Activated naive CD4-positive, alpha-beta T cell treated with anti-CD3 and anti-CD28 coated beads, Interleukin-2, amount 50 U/mL, for 72 hours (primary cell): ENCODE measurements at places on chromosomes 2 and 18.
A peak's percentile ranks its signal among the peaks of the same experiment; 100 is the strongest.

DNA sequence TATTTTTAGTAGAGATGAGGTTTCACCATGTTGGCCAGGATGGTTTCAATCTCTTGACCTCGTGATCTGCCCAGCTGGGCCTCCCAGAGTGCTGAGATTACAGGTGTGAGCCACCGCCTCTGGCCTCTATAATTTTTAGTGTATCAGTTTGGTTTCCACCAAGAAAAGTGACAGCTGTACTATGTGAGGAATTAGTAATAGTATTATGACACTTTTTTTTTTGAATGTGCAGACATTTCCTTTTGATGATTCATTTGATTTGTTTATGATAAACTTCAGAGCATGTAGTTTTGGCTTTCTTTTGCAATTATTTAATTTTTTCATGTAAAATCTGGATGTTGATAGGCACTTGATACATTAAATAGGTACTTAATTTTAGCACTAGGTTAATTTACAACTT is 61.5 kb downstream of the PTPN4 start:
- no peak for DNase-seq

GRCh38 chr2:135820003-135820618 is 16.9 kb downstream of the LCT start:
- peak; percentile 84 for DNase-seq

DNA sequence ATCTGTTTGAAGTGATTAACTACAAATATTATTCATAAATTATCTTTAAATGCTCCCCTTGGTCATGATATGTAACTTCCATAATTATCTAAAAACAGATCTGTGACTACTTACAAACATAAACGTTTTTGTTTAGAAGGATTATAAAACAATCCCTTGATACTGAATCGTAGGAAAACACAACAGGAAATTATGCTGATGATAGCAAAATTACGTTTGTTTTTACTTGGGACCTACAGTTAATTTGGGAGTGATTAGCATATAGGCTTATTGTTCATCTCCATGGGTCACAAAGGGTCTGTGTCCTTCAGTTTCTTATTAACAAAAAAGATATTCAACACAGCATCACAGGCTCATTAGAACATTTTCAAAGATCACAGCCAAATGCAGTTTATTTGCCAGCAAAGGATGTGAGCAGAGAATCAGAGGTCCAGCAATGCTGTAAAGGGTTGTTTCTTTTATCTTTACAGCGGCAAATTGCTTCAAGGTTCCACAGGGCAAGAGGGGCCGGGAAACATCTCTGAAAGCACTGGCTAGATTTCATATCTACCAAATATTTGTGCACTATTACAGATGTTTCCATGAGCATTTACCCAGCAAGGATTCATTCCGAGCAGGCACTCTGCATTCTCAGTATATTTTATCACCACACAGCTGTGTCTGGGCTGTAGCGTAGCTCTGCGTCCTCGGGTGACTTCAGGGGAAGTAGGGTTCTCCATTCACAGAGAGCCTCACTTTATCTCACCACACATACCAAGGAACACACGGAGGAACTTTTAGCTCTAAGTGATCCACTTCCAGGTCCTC is 4.1 kb downstream of the CCDC195 start:
- DNase-seq = no peak

GRCh38 chr2:82793711-82794435 is 1665.2 kb downstream of the SUCLG1 start:
- no peak for DNase-seq

DNA sequence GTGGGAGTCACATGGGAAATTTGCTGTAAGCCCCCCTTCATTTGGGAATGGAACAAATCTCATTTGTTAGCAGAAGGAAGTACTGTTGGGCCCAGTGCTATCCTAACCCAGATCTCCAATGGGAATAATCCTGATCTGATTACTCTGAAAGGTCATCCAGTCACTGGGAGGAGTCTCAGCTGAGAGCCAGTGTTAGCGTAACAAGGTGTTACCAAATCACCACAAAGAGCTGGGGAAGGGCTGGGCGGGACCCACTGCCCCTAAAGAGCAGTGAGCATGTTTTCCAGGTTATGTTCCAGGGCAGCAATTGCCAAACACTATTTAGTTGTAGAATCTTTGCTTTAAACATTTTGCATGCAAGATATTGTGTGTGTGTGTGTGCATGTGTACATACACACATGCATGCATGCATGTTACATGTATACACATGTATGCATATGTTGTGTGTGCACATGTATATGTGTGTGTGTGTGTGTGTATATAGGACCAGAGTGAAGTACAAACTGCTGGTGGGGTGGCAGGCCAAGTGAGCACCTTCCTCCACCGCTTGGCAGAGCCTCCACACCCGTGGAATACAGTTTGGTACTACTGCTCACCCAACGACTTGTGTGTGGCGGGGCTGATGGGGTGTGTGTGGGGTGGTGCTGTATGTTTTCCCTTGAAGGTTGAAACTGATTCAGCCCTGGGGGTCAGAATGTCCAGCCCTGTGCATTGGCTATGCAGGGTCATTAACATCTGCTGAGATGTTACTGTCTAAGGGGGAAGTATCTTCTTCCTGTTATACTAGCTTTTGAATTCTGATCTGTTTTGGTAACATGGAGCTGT is 15.2 kb downstream of the INPP5D start:
- DNase-seq = no peak

- DNase-seq = no peak
These were observed 443.9 kb upstream of the ZNF804A start for GRCh38 chr2:184154438-184154837.

GRCh38 chr18:77170890-77171410 is 38.4 kb upstream of the MBP start:
- no peak for DNase-seq

GRCh38 chr2:10161961-10162441 is 39.5 kb downstream of the RRM2 start:
- DNase-seq = no peak

GRCh38 chr2:65388051-65388531 is 44.3 kb downstream of the SPRED2 start:
- no peak for DNase-seq

GRCh38 chr2:100846716-100847115 is 26.8 kb downstream of the NPAS2 start:
- DNase-seq = no peak

DNA sequence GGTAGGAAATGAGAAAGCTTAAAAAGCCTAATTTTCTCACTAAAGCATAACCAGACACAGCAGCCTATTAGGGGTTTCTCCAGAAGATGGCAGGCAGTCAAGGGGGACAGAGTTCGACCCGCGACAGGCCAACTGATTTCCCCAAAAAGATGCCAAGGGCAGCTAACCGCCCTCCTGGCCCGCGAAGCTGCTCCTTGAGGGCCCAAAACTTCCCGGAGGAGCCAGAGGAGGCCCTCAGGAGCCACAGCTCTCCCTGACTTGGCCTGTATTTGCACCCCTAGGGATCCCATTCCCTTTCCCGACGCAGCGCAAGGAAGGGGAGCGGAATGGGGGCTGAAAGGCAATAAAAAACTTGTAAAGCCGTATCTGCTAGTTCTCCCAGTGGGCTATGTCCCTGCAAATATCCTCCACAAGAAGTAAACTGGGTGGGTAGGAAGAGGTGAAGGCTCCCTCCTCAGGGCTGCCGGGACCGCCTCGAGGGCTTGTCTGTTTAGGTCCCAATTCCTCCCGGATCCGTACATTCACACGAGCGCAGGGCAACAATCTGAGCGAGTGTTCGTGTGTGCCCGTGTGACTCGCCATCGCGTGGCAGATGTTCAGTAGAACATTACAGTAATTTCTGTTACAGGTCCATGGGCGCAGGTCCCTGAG is 756 bp upstream of the NAGK start:
- no peak for DNase-seq

- no peak for DNase-seq
These were observed 45.7 kb upstream of the RALBP1 start for GRCh38 chr18:9429662-9429993.

- no peak for DNase-seq
These were observed 528 bp downstream of the ATG9A start for GRCh38 chr2:219228911-219229304.

- DNase-seq = no peak
These were observed 4.1 kb downstream of the TMEM237 start for GRCh38 chr2:201639205-201639604.

DNA sequence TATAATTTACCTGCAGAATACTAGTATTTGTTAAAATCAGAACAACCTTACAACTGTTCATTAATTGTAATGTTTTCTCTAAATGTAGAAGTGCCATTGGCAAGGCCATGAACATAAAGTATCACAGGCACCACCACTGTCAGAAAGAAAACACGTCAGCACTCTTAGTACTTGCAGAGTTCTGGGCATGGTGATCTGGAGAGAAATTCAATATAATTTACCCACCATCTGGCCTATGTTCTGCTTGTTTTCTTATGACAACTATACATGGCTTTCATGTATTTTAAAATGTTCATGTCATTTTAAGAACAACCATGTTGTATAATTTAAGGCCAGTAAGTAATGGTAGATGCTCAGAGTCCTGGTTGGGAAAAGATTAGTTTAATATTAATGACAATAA is 114.2 kb upstream of the SULT1C3 start:
- DNase-seq = no peak

DNA sequence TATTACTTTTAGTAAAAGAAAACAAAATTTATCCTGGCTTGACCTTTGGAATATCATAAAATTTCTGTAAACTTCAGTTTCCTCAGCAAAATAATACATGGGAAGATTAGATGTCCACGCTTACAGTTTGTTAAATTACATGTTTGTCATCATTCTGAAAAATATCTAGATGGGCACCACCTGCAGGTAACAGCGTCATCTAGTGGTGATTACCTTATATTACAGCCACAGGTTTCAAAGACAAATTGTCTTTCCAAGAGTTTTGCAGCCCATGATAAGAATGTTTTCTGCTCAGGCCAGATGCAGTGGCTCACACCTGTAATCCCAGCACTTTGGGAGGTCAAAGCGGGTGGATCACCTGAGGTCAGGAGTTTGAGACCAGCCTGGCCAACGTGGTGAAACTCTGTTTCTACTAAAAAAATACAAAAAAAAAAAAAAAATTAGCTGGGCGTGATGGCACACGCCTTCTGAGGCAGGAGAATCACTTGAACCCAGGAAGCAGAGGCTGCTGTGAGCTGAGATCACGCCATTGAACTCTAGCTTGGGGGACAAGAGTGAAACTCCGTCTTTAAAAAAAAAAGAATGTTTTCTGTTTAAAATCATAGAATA is 96.3 kb upstream of the RASGRP3 start:
- DNase-seq = no peak

DNA sequence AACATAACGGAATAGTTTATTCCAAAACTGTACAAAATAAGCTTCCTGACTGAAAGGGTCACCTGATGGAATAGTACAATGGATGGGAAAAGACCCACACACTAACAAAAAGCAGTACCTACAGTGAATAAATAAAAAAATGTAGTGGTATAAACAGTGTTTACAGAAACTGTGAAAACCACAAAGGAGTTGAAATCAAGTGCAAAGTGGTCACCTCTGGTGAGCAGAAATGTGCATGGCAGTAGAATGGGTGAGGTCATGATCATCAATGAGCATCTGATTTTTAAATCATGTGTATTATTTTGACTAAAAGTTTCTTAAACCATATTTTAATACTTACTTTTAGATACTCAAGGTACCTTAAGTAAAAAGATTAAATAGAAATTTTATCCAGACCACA is 11.4 kb downstream of the WDSUB1 start:
- no peak for DNase-seq

GRCh38 chr2:239252393-239252792 is 148.4 kb downstream of the HDAC4 start:
- DNase-seq = no peak

GRCh38 chr2:189515264-189515663 is 65.3 kb downstream of the SLC40A1 start:
- DNase-seq = no peak

DNA sequence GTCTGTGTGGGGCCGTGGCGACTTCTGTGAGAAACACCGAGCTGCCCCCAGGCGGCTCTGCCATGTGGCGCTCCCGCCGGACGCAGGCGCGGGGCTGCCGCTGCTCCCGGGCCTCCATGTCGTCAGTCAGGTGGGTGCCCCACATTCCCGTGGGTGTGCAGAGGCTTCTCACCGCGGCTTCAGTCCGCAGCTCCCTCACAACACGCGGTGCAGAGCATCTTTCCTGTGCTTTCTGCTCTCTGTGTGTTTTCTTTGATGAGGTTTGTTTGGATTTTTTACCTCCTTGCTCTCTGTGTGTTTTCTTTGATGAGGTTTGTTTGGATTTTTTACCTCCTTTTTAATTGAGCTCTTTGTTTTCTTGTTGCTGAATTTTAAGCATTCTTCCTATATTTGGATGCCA is 13.0 kb downstream of the AQP12A start:
- peak; percentile 23 for DNase-seq

GRCh38 chr18:5516841-5517240 is 27.0 kb downstream of the EPB41L3 start:
- no peak for DNase-seq

DNA sequence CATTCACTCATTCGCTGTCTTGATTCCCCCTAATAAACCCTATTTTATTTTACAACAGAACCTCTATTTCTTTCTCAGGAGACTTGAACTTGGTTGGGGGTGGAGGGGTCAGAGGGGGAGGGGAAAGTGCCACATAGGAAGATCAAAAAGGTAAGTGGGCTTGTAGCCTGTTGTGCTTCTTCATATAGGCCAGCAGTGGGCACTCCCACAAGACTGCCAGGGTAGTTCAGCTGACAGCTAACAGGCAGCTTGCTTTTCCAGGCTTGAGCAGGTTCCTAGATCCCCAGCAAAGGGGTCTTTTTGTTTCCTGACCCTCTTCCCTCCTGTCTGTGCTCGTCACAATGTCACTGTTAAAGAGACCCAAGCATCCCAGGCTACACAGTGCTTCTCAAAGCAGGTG is 829 bp upstream of the KIAA2012 start:
- no peak for DNase-seq

GRCh38 chr2:159712929-159713420 is 669 bp downstream of the MARCHF7 start:
- DNase-seq = no peak

GRCh38 chr2:185372188-185372587 is 366.4 kb upstream of the FSIP2 start:
- no peak for DNase-seq
